ENCODE measurements at places on chromosomes 3 and 15.
A peak's percentile ranks its signal among the peaks of the same experiment; 100 is the strongest.

- DNase-seq: no peak
Measured at GRCh38 chr3:81095956-81096355, 665.5 kb downstream of the GBE1 start.

DNA sequence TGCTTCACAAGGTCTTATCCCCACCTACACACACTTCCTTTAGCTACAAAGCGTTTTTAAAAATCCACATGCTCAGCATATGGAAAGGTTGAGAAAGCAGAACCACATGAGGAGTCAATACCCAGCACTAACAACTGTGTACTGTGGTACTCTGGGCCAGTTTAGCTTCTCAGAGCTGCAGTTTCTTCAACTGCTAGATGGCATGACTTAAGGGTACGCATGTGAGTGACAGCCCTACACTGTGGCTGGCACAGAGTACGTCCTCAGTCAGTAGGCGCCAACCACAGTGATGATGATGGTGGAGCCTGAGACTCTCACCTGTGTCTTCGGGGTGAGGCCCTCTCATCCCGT lies 17.4 kb downstream of the CCDC12 start:
- no peak for DNase-seq

DNA sequence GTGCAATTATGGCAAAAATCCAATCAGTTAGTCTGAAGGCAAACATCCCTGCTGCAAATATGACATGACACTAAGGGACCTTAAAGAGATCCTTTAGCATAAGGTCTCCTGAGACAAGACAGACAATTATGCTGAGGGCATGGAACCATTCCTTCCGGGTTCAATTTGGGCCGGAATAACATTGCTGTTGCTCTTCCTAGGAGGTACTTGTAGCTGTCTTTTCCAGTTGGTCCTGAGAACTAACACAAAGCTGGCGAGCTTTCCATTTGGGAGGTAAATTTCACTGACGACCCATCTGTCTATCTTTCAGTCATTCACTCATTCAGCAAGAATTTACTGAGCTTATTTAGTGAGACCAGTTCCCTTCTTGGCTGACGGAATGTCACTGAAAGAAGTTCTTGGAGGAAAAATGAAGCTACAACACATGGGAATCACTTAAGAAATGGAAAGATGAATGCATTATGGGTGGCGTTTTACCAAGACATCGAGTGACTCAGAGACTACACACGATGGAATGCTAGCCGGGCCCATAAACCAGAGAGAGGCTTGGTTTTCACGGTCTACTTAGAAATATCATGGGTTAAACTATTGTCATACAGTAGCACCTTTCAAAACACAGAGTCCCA lies 215.5 kb downstream of the PDZRN3 start:
- DNase-seq: peak; percentile 82

DNA sequence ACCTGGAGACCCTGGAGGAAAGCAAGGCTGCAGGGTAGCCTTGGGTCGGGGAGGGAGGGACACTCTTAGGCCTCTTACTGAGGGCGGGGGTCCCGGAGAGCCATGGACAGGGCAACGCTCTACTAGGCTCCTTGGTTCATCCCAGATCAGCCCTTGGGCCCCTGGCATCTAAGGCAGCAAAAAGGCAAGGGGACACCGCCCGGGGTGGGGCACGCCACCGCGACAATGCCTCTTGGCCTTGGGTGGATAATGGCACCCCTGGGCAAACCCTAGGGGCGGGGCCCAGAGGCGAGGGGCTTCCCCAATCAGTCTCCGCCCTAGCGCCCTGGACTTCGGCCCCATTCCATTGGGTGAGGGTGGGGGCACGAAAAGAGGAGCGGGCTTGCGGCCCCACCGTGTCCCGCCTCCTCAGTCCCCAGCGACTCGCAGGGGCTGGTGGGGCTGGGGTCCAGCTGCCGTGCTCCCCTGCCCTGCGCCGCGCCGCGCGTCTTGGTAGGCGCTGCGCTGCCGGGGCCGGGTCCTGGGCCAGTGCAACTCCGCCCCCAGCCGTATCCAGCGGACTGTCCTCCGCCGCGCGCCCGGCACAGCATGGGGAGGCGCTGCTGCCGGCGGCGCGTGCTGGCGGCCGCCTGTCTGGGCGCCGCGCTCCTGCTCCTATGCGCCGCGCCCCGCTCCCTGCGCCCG lies at the start of gene CHST13:
CHST13 (plus strand) TSS at position 411 of the 684 bp plus-strand sequence; CDS start at position 589, 178 bp downstream.
- peak; percentile 79 for DNase-seq

DNA sequence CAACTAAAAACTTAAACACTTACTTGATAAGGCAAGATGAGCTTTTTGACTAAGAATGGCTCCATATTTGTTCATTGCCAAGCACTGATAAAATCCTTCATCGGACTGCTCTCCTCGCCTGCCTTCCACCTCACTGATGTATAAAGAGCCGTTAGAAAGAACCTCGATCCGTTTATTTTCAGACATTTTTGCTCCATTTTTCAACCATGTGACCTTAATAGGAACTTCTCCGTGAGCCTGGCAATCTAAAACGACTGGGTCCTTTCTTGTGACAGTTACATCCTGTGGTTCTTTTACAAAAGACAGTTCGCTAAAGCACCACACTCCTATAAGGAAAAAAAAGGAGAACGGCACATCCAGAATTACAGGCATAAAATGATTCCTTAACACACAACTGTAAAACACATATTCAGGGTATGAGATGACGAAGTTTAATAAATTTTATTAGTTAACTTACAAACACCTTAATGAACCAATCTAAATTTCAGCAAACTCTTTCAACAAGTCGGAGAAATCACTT lies 2.5 kb downstream of the PRTG start:
- no peak for DNase-seq

DNA sequence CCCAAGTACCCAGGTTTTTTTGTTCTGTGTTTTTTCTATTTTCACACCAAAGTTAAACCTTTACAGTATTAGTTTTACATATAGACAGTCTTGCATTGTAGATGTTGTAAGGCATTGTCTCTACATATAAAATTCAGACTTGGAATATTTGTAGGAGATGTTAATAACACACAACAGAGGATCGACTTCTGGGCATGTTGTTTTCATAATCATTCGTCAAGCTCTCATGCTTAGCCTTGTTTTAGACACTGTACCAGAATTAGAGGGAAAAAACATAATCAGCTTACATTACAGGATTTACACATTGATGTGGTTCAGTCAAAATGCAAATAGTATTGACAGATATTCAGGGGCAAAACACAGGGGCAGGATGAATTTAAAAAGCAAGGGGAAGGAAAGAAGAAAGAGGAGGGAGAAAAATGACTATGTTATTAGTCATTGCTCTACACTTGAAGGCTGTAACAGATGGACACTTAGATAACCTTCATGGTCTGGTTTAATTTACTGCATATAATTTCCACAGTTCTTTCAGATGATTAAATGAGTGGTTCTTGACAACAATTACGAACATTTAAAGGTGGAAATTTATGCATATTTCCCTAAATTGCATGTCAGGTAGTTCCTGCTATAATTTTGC lies 7.5 kb downstream of the CMSS1 start:
- DNase-seq: peak; percentile 24

DNA sequence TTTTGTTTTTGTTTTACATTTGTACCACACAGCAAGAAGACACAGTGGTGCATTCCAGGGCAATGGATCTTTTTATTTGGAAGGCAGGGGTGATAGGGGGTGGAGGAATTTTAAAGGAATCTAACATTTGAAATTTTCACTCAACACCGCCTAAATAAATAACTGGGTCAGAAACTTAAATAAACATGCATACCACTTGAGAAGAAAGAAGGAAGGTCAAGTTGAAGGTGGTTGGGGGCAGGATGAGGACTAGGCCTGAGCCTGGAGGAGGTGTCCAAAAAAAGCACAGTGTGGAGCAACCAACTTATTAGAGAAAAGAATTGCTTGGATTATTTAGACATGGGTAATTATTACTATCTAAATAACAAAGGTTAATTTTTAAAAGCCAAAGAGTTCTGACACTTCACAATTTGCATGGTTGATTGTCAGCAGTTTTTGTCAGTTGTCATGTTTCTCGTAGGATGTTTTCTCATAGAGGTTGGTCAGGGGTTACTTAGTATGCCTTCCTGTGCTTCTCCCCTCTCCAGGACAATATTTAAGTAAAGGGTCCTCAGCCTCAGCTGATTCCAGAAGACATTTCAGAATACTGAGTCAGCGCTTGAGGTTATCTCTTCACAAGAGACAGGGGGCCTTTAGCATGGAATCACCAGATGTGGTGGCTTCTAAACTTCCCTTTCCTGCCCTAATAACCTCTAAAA lies 173.7 kb upstream of the SLC2A2 start:
- DNase-seq: no peak

GRCh38 chr15:79881254-79881653 lies 15.6 kb downstream of the MTHFS start:
- DNase-seq: no peak

DNA sequence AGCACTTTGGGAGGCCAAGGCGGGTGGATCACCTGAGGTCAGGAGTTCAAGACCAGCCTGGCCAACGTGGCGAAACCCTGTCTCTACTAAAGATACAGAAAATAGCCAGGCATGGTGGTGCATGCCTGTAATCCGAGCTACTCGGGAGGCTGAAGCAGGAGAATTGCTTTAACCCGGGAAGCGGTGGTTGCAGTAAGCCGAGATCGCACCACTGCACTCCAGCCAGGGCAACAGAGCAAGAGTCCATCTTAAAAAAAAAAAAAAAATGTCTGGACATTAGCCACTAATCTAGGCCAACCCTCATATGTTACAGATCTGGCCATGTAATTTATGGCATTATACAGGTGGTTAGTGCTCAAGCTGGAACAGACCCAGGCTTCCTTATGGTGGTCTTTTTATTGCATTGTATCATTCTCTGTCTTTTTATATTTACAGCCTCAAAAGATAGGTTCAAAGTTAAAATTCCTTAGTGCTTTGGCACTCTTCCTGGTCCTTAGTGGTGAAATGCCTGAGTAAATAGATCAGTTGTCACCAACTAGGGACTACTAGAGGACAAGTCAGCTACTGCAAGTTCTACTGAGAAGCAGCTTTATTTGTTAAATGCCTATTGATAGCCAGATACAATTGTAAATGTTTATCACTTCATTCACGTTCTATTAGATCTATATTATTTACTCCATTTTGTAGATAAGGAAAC lies 16.0 kb downstream of the STARD9 start:
- DNase-seq: peak; percentile 74

DNA sequence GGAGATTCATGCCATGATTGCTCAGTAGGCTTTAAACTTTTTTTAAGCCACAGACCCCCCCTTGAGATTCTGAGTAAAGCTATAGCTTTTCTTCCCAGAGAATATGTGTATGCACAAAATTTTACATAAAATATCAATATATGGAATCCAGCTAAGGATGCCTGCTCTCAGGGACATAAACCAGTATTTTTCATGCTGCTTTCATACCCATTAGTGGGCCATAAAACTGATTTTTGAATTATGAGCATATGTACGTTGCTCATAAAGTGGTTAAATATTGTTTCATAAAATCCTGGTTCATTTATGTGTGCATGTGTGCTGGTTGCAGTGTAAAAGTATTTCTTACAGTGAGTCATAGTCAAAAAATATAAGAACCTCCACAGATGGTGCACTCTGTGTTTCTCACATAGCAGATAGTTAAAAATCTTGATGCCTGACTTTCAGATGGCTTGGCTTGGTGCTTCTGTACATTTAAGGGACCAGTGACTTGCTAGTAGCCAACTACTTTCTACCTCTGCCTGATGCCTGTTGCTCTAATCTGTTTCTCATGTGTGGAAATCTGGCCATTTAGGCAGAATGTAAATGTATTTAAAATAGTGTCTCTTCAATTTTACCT lies 71.9 kb downstream of the ARHGEF26 start:
- DNase-seq: no peak

DNA sequence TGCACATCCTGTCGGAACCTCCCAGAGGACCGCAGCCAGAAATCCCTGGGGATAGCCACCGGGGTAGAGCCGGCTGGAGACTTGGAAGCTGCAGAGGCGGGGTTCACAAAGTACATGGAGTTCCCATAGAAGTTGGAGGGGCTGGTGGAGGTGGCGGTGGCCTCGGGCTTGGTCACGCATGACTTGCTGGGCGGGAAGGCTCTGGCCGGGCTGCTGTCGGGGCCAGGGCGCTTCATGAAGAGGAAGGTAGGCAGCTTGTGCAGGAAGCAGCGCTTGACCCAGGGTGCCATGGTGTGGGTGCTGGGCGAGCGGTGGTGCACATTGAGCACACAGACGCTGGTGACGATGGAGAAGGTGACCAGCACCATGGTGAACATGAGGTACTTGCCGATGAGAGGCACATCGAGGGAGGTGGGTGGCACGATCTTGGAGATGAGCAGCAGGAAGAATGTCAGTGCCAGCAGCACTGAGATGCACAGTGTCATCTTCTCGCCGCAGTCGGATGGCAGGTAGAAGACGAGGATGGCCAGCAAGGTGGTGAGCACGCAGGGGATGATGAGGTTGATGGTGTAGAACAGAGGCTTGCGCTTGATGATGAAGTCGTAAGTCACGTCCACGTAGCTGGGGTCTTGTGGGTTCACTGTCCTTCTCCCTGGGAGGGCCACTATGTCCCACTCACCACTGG lies 8.4 kb upstream of the CHRNA3 start:
- no peak for DNase-seq

DNA sequence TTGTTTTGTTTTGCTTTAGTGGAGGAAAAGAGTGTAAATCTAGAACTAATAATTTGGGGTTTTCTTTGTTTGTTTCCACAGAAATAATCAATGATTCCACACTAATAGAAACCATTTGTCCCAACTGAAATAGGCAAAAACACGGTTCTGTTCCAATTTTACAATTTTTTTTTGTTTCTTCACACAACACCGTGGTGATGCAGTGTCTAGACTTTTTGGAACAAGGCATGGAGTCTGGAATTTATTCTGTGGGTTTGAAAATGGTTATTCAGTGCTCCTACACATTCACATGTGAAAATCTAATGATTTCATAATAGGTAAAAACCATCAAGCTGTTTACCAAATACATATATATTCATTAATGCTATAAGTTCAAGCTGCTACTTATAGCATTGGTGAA lies 629.0 kb upstream of the TGFBR2 start:
- peak; percentile 10 for DNase-seq

- DNase-seq: peak; percentile 45
Measured at GRCh38 chr15:78216276-78217104, 17.9 kb downstream of the ACSBG1 start.

DNA sequence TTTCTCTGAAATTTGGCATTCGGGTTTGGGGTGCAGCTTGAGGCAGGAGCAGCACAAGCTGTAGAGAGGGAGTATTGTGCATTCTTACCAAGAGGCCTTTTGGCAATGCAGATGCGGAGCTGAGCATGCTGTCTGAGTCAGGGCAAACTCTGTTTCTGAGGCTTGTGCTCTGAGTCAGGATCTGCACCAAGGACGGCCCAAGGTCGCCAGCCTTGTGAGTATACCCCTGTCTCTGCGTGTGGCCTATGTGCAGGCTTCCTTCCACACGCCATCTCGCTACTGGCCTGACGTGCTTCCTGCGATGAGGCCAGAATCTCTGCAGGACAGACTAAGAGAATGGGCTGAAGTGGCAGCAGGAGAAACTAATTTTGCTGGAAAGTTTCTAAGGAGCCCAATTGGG lies 83.8 kb upstream of the ROPN1 start:
- no peak for DNase-seq
